Panc1 (cell line): ENCODE measurements at places on chromosomes 11 and 22. TPM values are rescaled to one million over a fixed set of nuclear protein-coding genes. Genes with fewer than 3 reads are reported as not detected.

- no peak for DNase-seq
- H3K27ac ChIP-seq = no peak overlapping the region
- no peaks in the 10 kb centered on the region for H3K4me1 ChIP-seq
Observed at GRCh38 chr11:60098508-60098907, 10.0 kb downstream of the MS4A2 start.

DNA sequence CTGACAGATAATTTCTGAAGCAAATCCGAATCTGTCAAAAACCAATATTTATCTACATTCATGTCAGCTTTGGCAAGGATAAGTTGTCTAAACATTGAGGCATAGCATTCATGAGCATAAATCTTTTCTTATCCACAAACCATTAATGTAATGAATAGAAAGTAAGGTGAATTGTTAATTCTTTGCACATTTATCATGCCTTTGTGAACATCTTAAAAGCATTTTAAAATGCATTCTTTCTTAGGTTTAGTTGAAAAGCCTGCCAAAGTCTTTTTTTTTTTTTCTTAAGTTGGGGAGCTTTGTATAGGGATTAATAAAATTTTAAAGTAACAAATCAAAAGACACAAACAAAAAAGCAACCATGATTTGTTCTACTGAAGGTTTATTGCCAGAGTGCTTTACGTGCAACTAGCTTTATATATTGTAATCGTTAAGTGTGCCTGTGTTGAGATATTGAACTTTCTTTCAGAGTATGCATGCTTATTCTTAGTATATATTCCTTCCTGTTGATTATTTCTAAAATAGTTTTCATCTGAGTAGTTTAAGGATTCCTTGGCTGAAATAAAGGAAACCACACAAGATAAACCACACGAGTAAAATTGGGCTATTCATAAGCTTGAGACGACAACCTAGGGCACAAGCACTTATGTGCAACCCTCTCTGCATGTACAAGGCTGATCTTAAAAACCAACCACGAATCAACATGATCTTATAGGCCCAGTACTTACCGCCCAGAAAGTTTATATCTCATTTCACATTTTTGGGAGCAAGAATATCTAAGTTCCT is 1110.9 kb upstream of the CNTN5 start:
- no peaks in the 10 kb centered on the region for H3K4me1 ChIP-seq
- H3K4me3 ChIP-seq = no peak overlapping the region
- DNase-seq = no peak
- no peak overlapping the region for H3K27ac ChIP-seq
- H3K27me3 ChIP-seq = no peaks in the 10 kb centered on the region

- H3K36me3 ChIP-seq = no peaks in the 10 kb centered on the region
- no peaks in the 10 kb centered on the region for H3K27me3 ChIP-seq
- H3K4me1 ChIP-seq = peaks cover 14% of the 10 kb centered on the region
- no peak for DNase-seq
- H3K27ac ChIP-seq = peak overlapping the region; percentile 40; the same call in 1 of the 2 replicates
Observed at GRCh38 chr11:35061516-35062440, 77.2 kb upstream of the CD44 start.

- peak within 1 kb of the TSS; percentile 28 for H3K4me3 ChIP-seq
- peaks cover 8% of the 10 kb centered on the region; the same call in 1 of the 2 replicates for H3K27me3 ChIP-seq
- no peak within 1 kb of the TSS for H3K27ac ChIP-seq
- DNase-seq = no peak
- H3K36me3 ChIP-seq = no peaks in the 10 kb centered on the region
- H3K4me1 ChIP-seq = peaks cover 7% of the 10 kb centered on the region; the same call in 1 of the 2 replicates
Observed at GRCh38 chr11:2443881-2444820, at the start of gene TRPM5. TRPM5 (minus strand) TSS chr11:2444514; CDS start chr11:2423036, 21,478 bp downstream.

- H3K27me3 ChIP-seq = no peaks in the 10 kb centered on the region
- H3K27ac ChIP-seq = no peak overlapping the region
- H3K4me3 ChIP-seq = no peak overlapping the region
- peaks cover 26% of the 10 kb centered on the region for H3K4me1 ChIP-seq
Observed at GRCh38 chr11:8720352-8720751, 37.8 kb downstream of the RPL27A start.

GRCh38 chr11:126817096-126817495 is 183.5 kb downstream of the KIRREL3 start:
- no peaks in the 10 kb centered on the region for H3K4me1 ChIP-seq
- H3K4me3 ChIP-seq = no peak overlapping the region
- DNase-seq = no peak
- H3K27me3 ChIP-seq = peaks cover 18% of the 10 kb centered on the region; the same call in 1 of the 2 replicates
- H3K27ac ChIP-seq = no peak overlapping the region
- no peaks in the 10 kb centered on the region for H3K36me3 ChIP-seq

Gene OR6T1
- not detected for total RNA-seq

DNA sequence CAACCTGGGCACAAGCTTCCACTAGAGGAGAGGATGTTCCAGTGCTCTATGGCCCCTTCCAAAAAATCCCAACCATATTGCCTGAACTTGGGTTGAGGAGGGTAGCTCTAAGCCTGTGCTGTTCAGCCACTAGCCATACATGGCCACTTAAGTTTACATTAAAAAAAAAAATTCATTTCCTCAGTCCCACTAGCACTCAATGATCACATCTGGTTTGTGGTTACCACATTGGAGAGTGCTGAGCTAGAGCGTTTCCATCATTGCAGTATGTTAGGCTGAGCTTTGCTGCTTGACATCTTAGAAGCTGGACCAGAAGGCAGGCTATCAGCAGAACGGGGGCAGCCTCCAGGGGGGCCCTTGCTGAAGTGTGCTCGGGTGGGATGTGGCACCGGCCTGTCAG is 43.5 kb upstream of the CYP2D6 start:
- no peaks in the 10 kb centered on the region; the same call in 1 of the 2 replicates for H3K36me3 ChIP-seq
- no peaks in the 10 kb centered on the region for H3K27me3 ChIP-seq
- DNase-seq = no peak
- no peaks in the 10 kb centered on the region; the same call in 1 of the 2 replicates for H3K4me1 ChIP-seq
- no peak overlapping the region for H3K27ac ChIP-seq
- no peak overlapping the region for H3K4me3 ChIP-seq

Gene GAB4
- not detected for total RNA-seq

DNA sequence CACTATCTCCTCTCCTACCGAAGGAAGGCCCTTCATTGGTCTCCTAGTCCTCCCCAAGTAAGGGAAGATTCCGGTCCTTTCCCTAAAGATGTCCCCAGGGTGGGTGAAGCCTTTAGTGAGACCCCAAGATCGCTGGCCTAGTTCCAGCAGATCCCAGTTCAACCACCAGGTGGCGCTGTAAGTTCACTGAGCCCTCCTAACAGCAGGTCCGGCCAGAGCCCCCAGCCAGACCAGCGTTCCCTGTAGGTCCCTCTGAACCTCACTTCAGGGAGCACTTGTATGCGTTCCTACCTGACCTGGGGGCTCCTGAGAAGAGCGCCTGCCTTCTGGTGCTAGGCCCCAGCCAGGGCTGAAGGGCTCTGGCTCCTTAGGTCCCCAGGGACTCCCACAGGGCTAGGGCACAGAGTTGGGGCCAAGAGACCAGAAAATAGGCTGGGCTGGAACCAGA is 38.1 kb downstream of the LMO1 start:
- no peaks in the 10 kb centered on the region for H3K4me1 ChIP-seq
- no peak overlapping the region for H3K4me3 ChIP-seq
- no peaks in the 10 kb centered on the region for H3K27me3 ChIP-seq
- H3K36me3 ChIP-seq = no peaks in the 10 kb centered on the region

DNA sequence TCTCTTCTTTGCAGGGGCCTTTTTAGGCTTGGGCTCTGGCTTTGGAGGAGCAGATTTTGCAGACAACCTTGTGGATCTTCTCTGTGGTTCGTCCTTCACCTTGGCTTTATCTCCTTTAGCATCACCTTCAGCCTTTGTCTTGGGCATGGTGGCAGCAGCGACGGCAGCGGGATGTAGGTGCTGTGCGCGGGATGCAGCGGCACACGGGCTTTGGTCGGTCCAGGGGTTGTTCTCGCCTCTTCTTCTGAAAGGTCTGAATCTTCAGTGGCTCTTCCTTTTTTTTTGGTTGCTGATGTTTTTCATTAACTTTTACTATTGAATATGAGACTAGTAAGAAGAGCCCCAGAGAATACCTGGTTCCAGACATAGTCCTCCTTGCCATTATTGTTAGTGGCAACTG is 10.0 kb downstream of the MEI1 start:
- no peak overlapping the region for H3K27ac ChIP-seq
- H3K36me3 ChIP-seq = no peaks in the 10 kb centered on the region
- H3K4me3 ChIP-seq = no peak overlapping the region
- H3K4me1 ChIP-seq = no peaks in the 10 kb centered on the region

Gene SLC5A4
- not detected for total RNA-seq

Gene C11orf86
- total RNA-seq = 0.28 TPM

- no peak overlapping the region for H3K4me3 ChIP-seq
- no peak overlapping the region for H3K27ac ChIP-seq
- H3K36me3 ChIP-seq = no peaks in the 10 kb centered on the region
- DNase-seq = no peak
- no peaks in the 10 kb centered on the region for H3K4me1 ChIP-seq
Observed at GRCh38 chr11:14713496-14714244, 70.1 kb downstream of the PDE3B start.

- no peaks in the 10 kb centered on the region for H3K27me3 ChIP-seq
Observed at GRCh38 chr11:111735262-111736116, 30.7 kb downstream of the PPP2R1B start.

DNA sequence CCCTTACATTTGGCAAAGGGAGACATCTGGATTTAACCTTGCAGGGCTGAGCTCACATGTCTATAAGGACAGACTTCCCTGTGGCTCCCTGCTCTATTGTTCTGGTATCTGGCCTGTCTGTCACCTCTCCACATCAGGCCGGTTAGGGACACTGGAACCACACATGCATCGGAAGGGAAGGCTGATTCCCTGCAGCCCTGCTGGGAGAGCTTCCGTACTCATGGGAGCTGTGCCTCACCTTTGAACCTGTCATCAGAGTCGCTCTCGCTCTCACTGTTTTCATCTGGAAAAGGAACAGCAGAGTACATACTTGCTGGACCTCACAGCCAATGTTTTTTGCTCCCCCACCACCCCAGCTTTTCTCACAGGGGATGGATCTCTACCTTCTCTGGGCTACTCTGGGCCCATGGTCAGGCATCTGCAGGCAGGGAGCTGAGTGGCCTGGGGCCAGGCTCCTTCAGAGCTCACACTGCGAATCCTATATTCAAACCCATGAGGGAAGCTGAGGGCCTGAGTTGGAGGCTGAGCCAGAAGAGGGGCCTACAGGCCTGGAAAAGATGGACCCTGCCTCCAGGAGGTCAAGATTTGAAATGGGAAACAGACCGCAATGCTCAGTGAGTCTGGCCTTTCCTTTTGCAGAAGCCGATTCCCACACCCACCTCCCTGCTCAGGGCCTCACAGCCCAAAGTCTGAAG is 31.3 kb downstream of the RPL27A start:
- no peaks in the 10 kb centered on the region for H3K27me3 ChIP-seq
- no peak overlapping the region for H3K4me3 ChIP-seq
- DNase-seq = no peak
- H3K4me1 ChIP-seq = peaks cover 15% of the 10 kb centered on the region
- H3K36me3 ChIP-seq = no peaks in the 10 kb centered on the region; the same call in 1 of the 2 replicates
- H3K27ac ChIP-seq = no peak overlapping the region

GRCh38 chr11:130314184-130314749 is 450 bp downstream of the ZBTB44 start:
- H3K4me1 ChIP-seq = peaks cover 36% of the 10 kb centered on the region
- H3K27ac ChIP-seq = peak overlapping the region; percentile 91
- no peaks in the 10 kb centered on the region for H3K27me3 ChIP-seq
- H3K4me3 ChIP-seq = peak overlapping the region; percentile 77
- H3K36me3 ChIP-seq = no peaks in the 10 kb centered on the region; the same call in 1 of the 2 replicates

GRCh38 chr11:114166897-114167323 is 107.4 kb downstream of the ZBTB16 start:
- H3K27me3 ChIP-seq = peaks cover 16% of the 10 kb centered on the region; the same call in 1 of the 2 replicates
- peaks cover 12% of the 10 kb centered on the region for H3K4me1 ChIP-seq
- no peaks in the 10 kb centered on the region; the same call in 1 of the 2 replicates for H3K36me3 ChIP-seq
- DNase-seq = no peak
- no peak overlapping the region for H3K4me3 ChIP-seq

- no peak overlapping the region for H3K4me3 ChIP-seq
- no peak overlapping the region for H3K27ac ChIP-seq
- no peaks in the 10 kb centered on the region for H3K36me3 ChIP-seq
- DNase-seq = no peak
- H3K27me3 ChIP-seq = no peaks in the 10 kb centered on the region
Observed at GRCh38 chr22:27482402-27482801, 319.2 kb downstream of the MN1 start.

GRCh38 chr11:61736310-61736709 is 16.1 kb upstream of the MYRF start:
- H3K36me3 ChIP-seq = no peaks in the 10 kb centered on the region
- H3K4me3 ChIP-seq = no peak overlapping the region
- H3K27ac ChIP-seq = no peak overlapping the region
- H3K4me1 ChIP-seq = peaks cover 5% of the 10 kb centered on the region; the same call in 1 of the 2 replicates

- H3K4me1 ChIP-seq = peaks cover 9% of the 10 kb centered on the region
- no peak for DNase-seq
- no peaks in the 10 kb centered on the region for H3K36me3 ChIP-seq
- H3K4me3 ChIP-seq = no peak overlapping the region
Observed at GRCh38 chr11:921921-922678, 3.6 kb upstream of the AP2A2 start.

DNA sequence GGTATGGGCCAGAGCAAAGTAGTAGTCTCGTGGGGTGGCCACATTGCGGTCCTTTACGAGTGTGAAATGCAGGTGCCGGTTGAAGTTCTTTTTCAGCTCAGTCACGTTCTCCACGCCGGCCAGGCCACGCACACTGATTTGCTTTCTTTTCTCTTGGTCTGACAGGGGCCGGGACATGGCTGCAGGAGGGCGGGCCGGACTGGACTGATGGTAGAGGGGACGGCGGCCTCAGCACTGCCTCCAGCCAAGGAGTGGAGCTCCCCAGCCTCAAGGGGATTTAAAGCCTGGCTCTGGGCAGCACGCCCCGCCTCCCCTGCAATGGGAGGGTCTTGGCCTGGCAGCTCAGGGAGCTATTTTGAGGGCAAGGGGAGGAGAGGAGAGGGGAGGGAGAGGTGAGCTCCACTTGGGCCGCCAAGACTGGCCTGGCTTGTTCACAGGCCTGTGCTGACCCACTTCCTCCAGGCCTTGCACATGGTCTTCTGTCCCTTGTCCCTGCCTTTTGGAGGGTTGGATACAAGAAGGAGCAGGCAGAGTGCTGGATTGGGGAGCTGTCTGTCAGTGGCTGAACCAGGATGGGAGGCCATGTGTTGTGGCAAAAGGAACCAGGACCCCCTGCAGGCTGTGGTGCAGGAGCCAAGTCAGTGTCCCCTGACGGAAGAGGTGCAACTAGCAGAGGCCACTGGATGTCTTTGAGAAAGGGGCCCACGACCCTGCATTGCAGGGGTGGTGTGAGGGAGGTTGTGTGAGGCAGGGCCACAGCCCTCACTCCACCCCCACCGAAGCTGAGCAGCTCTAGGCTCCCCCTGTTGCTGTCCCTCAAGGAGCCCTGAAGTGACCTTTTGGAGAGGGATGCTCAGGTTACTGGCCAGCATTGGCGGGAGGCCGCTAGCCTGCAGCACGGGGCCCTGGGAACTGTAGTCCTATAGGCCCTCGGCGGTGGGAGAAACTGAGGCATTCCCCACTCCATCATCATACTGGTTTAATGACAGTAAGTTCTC is at the start of gene PYGM:
Gene PYGM, minus strand, starts transcription at position 253 of the 998 bp plus-strand sequence. Its CDS starts 76 bp downstream, at position 177.
- no peak within 1 kb of the TSS for H3K27ac ChIP-seq
- peaks cover 5% of the 10 kb centered on the region for H3K36me3 ChIP-seq
- H3K27me3 ChIP-seq = no peaks in the 10 kb centered on the region

- H3K27ac ChIP-seq = no peak overlapping the region
- no peaks in the 10 kb centered on the region for H3K27me3 ChIP-seq
- no peak for DNase-seq
- H3K4me3 ChIP-seq = no peak overlapping the region
Observed at GRCh38 chr22:24450610-24451009, 23.2 kb downstream of the ADORA2A start.

- H3K4me3 ChIP-seq = no peak overlapping the region
- H3K4me1 ChIP-seq = no peaks in the 10 kb centered on the region
- H3K36me3 ChIP-seq = no peaks in the 10 kb centered on the region
- no peak overlapping the region for H3K27ac ChIP-seq
Observed at GRCh38 chr11:26234451-26234850, 97.5 kb upstream of the ANO3 start.

Gene MS4A6E
- not detected for total RNA-seq

Gene SHANK3
- total RNA-seq = 7.6 TPM

- no peak overlapping the region for H3K4me3 ChIP-seq
- no peaks in the 10 kb centered on the region for H3K36me3 ChIP-seq
- no peaks in the 10 kb centered on the region for H3K4me1 ChIP-seq
Observed at GRCh38 chr22:35850831-35851230, 133.2 kb downstream of the APOL5 start.
